Fibroblast of villous mesenchyme (primary cell): ENCODE measurements at places on chromosomes 7 and 10.
A peak's percentile ranks its signal among the peaks of the same experiment; 100 is the strongest.

GRCh38 chr7:82152858-82153257 lies 290.7 kb downstream of the CACNA2D1 start:
- no peak for DNase-seq

DNA sequence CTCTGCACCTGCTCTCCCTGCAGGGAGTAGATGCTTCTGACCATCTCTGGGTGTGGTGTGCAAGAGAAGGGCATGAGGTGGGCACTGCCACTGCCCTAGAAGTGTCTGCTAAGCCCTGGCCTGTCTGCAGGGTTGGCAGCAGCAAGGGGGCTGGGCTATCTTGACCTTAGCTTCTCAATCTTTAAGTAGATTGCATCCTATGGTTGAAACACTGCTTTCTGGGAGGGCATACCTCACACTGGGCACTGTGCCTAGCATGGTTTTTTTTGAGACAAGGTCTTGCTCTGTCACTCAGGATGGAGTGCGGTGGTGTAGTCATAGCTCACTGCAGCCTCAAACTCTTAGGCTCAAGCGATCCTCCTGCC lies 54.9 kb downstream of the CLIP2 start:
- DNase-seq = no peak

- peak; percentile 81 for DNase-seq
These were observed 337.7 kb upstream of the NPVF start for GRCh38 chr7:25565949-25566348.

DNA sequence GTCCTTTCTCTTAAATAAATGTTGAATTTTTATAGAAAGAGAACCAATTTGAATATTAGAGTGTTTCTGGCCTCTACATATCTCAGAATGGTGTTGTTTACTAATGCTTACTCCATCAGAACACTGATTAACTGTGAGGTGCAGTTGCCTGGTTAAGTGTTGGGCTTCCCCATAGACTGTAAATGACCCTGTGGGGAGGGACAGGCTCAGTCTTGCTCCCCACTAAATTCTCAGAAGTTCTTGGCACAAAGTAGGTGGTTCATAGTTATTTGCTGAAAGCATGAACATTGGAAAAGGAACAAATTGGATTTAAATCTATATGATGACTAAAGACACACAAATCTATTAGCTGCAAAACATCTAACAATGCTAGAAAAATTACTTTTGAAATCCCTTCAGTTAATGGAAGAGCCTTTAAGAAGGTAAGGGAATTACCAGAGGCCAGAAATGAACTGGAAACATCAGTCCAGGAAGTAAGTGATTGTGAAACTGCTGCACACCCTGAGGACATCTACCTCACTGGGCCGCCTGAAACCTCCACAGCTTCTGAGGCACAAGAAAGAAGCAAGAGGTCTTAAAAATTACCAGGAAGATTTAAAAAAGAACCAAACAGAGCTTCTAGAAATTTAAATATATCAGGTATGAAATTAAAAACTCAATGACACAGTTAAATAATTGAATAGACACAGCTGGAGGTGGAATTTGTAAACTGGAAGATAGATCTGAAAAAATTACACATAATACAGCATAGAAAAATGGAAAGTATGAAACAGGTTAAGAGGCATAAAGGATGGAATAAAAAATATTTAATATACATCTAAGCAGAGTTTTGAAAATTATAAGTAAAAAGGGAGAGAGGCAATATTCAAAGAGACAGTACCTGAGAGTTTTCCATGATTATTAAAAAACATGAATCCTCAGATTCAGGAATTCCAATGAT lies 17.8 kb upstream of the COMTD1 start:
- DNase-seq = no peak

DNA sequence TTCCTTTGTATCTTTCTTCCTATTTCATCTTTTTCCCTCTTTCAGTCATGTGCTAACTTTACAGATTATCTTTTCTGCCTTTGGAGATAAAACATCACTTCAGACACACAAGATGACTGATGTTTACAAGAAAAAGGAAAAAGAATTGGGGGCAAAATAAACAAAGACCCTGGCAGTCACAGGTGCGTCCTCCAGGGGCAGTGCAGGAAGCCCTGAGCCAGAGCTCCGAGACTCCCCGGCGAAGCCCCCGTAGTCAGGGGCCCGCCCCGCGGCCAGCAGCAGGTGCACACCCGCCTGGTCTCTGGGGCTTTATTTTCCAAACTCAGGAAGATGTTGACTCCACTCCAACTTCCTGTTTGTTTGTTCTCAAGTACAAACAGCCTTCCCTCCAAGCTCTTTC lies 10.2 kb downstream of the STK32C start:
- no peak for DNase-seq

- no peak for DNase-seq
These were observed 38.1 kb upstream of the DUSP5 start for GRCh38 chr10:110459600-110459999.

DNA sequence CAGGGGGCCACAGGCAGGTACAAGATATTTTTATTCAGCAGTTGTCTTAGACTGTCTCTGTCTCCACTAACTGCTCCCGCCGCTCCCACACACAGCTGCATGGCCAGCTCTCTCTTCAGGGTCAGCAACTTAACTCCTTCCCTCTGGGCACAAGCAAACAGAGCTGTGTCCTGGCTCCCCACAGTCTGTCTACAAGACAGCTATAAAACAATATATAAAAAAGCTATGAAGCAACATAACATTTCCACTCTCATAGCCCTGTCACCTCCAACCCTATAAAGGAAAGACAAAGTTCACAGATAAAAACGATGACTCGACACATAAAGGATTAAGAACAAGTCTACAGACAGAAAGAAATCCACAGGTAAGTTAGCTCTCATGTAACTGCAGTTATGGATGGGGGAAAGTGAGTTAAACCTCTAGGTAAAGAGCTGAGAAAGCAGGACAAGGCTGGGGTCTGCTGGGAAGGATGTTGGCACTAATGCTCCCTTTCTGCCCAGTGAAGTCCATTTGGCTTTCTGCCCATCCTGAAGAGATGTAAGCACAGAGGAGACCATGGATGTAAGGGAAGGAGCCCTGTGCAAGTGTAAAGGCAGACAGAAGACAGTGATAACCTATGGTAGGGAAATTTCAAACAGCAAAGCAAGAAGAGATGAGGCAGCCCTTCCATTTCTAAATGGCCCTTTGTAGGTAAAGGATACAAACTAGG lies 27.0 kb downstream of the RAPGEF5 start:
- no peak for DNase-seq

GRCh38 chr10:10213237-10213636 lies 804.4 kb upstream of the CELF2 start:
- no peak for DNase-seq

DNA sequence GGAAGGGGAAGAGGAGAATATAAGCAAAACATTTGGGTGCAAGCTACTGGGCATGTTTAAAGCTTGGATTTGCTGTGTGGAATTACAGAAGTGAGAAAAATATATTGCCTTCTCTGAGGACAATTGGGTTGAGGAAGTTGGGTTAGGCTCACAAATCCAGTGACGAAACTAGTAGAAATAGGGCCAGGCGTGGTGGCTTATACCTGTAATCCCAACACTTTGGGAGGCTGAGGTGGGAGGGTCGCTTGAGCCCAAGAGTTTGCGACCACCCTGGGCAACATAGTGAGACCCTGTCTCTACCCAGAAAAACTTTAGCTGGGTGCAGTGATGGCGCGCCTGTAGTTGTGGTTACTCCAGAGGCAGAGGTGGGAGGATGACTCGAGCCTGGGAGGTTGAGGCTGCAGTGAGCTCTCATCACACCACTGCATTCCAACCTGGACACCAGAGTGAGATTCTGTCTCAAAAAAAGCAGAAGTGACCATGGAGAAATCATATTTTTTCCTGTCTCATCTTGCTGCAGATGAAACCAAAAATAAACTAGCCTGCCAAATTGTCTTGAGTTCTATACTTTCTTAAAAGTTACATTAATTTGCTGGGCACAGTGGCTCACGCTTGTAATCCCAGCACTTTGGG lies 22.4 kb downstream of the NRBF2 start:
- DNase-seq = no peak

DNA sequence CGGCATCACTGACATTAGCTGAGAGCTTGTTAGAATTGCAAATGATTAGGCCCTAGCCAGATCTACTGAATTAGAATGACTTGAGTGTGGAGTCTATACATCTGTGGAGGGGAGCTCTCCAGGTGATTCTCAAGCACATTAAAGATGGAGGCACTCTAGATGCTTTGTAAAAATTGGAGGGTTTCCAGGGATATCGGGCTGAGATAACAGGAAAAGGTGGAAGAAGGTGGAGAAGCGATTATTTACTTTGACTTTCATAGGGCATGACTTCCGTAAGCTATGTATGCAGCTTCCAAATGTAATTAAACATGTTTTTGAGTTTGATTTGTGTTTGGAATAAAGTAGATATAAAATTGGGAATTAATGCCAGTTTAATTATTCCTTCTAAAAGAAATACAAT lies 235.0 kb upstream of the PTN start:
- no peak for DNase-seq

- peak; percentile 61 for DNase-seq
These were observed 9.2 kb upstream of the CPA1 start for GRCh38 chr7:130371046-130371445.

DNA sequence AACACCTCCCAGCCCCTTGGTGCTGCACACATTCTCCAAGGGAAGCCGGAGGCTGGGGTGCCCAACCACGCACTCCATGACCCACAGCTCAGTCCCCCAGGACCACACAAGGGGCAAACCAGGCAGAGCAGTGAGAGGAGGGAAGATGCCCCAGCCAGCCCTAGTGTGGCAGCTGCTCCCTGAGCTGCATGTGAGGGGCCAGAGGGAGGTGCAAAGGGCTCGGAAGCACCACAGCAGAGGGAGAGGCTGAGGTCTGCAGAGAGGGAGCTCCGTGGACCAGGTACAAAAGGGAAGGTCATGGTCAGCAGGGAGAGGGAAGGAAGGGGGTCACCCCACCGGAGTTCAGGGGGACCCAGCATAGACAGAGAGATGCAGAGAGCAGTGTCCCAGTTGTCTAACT lies 1.5 kb upstream of the CALML5 start:
- no peak for DNase-seq
